Stimulated activated CD8-positive, alpha-beta memory T cell treated with anti-CD3 and anti-CD28 coated beads, Interleukin-15, amount 100 ng/mL, for 4 hours (primary cell): ENCODE measurements at places on chromosomes 6 and 20.

- DNase-seq: no peak
Observed at GRCh38 chr6:4296552-4296951, 161.2 kb upstream of the ECI2 start.

GRCh38 chr20:22805219-22805618 lies 220.8 kb upstream of the FOXA2 start:
- no peak for DNase-seq

DNA sequence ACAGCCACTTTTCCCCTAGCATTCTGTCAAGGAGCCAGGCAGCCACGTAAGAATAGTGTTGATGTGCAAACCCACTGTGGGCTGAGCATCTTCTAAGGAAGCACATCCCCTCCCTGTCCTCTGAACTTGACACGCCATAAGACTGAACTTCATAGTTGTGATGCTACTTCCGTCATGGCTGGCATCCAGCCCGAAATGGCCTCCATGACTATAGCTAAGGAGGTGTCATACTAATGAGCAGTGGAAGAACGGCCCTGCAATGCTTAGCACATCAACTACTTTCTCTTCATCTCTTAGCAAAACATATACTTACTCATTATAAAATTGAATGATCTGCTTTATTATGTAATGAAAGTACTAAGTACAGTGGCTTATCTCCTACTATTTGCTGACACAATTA lies 110.2 kb downstream of the GJA10 start:
- no peak for DNase-seq

GRCh38 chr6:165729307-165729936 lies 66.4 kb upstream of the PDE10A start:
- no peak for DNase-seq

GRCh38 chr6:170434117-170434820 lies 118.8 kb downstream of the PSMB1 start:
- DNase-seq: no peak

- no peak for DNase-seq
Observed at GRCh38 chr6:46528961-46529750, 37.9 kb upstream of the RCAN2 start.

GRCh38 chr6:150056156-150056555 lies 12.8 kb downstream of the ULBP3 start:
- DNase-seq: no peak

DNA sequence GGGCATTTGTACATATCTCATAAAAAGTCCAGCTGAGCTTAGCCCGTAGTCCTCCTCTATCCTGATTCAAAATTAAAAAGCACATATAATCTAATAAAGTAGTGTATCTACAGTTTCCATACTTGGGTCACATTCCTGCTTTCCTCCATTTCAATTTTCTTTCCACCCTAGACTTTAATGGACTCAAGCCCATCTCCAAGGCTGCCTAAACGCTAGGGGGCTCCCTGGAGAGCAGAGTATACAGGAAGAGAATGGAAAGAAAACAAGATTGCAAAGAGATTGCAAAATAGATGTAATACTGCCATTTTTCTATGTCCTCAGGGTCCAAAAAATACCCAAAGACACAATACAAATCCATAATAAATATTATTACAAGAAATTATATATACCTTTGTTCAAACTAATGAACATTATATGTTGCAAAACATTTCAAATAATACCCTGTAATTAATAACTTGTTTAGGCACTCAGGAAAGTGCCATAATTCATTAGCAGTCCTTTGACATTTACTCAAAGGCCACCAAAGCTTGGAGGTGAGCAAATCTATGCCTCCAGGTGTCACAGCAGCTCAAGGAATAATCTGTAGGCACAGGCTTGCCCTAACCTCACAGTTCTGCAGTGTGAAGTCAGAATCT lies 2.4 kb upstream of the MCM3 start:
- DNase-seq: no peak

DNA sequence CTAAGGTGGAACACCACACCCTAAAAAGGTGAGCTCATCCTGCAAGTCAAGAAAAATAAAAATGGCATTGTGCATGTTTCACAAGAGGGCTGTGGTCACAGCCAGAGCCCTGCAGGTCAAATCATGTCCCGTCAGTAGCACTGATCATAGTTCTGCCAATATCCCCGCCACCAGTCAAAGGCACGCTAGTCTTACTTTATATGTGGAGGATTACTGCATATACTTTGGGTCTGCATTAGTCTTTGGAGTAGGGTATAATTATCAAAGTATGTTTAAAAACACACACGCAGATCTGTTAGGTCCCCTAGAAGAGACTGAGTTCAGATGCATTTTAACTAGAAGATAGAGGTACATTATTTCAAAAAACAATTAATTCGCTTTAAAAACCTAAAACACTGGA lies 1.8 kb downstream of the PERP start:
- no peak for DNase-seq

DNA sequence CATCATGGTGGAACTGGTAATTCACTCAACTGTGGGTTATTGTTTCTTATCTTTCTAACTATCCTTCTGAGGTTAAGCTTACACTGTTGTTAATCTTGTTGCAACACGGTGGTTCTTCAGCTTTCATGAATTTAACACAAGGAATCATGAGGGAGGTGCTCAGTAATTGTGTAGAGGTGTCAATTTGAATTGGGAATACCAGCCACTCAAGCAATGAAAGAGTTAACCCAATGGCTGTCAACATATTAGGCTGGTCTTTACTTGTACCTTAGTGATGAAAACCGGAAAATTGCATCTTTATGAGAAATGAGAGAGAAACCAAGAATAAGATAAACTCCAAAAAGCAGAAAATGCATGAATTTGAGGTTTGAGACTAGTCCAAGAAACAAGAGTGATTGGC lies 95.7 kb downstream of the HS3ST5 start:
- no peak for DNase-seq

GRCh38 chr20:39029364-39029763 lies 67.2 kb downstream of the DHX35 start:
- no peak for DNase-seq

GRCh38 chr20:21387528-21387927 lies 9.8 kb downstream of the NKX2-4 start:
- DNase-seq: no peak

- DNase-seq: no peak
Observed at GRCh38 chr6:73400656-73401055, 6.0 kb downstream of the DDX43 start.

DNA sequence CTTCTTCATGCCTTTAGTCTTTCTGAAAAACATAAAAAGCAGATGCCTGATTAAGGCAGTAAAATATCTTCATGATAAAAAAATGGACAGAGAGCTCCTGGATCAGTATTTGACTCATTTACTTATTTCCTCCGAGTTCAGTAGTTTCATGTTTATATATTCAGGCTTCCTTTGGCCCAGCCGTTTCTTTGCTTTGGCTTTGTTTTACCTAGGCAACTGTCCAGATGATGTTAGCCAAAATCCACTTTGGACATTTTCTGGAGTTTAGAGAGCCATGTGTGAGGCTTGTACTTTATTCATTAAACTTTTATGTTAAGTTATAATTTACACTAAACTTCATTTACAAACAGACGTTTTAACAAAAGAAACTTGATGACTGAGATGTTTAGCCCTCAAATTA lies 307.1 kb upstream of the RSPO3 start:
- no peak for DNase-seq

DNA sequence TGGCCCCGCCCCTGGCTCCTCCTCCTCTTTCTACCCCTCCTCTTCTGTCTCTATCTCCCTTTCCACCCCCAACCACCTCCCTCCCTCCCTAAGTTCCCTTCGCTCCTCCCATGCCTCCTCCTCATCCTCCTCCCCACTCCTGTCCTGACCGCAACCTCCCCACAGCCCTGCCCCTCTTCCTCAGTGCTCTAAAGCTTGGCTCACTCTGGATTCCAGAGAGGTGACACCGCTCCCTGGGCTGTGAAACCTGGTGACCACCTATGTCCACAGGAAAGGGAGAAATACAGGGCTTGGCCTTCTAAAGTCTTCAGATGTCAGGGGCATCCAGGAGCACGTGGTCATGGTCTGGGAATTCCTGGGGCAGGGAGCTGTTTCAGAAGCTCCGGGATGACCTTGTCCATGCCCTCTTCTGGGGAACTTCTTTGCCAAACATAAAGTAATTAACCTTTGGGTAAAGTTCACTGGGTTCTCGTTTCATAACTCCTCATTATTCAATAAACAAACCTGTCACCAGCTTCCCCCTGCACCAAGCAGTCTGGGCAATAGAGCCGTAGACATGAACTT lies 345 bp upstream of the CST5 start:
- DNase-seq: no peak

GRCh38 chr6:169529931-169530751 lies 171.7 kb downstream of the WDR27 start:
- no peak for DNase-seq

- no peak for DNase-seq
Observed at GRCh38 chr6:131059486-131059885, 3.6 kb downstream of the EPB41L2 start.

DNA sequence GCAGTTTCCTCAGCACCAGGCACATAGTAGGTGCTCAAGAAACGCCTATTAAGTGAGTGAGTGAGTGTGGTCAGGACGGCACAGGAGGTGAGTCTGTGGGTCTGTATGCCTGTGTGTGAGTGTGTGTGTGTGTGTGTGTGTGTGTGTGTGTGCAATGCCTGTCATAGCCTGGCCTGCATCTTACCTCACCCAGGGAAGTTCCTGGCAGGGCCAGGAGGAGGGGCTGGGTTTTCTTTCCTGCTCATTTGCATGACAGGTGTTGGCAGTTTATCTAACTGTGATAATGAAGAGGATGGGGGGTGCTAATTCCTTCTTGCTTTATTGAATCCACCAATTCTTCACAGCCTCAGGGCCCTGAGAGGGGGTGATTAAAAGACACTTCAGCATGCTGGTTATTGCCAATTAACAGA lies 146.7 kb upstream of the MLN start:
- no peak for DNase-seq

DNA sequence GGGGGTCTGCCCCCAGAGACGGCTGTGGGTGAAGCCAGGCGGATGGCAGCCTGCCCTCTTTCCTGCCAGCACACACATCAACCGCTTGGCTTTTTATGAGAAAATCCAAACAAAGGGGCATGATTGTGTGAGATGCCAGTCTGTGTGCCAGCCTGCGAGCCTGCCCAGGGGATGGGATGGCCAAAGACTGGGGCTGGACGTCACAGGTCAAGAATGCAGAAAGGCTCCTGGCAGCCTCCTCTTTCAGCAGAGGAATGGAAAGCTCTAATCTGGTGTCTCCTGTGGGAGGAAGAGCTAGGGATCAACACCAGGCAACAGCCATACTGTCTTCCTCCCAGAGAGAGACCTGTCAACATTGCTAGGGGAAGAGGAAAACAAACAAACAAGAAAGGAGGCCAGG lies 15.8 kb downstream of the TUBB2B start:
- DNase-seq: no peak

- no peak for DNase-seq
Observed at GRCh38 chr6:1535295-1535694, 74.4 kb upstream of the FOXC1 start.

DNA sequence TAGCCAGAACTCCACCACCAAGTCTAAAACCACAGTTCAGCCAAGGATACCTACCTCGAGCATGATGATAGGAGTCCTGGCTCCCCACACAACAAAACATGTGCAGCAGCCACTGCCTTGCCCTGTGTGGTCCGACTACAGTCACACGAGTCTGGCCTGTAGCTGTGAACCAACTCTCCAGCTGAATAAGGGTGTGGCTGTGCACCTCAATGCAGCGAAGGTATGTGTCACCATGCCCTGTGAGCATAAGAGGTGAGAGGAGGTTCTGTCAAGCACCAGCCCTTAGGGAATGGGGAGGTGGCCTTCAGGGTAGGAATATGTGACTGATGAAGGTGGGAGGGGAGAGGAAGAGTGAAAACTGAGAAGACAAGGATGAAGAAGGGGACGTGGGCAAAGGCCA lies 16.7 kb upstream of the KHDC1L start:
- no peak for DNase-seq

GRCh38 chr6:1382883-1383728 lies 6.3 kb upstream of the FOXF2 start:
- DNase-seq: no peak

GRCh38 chr6:5968817-5969734 lies 37.6 kb downstream of the NRN1 start:
- no peak for DNase-seq

DNA sequence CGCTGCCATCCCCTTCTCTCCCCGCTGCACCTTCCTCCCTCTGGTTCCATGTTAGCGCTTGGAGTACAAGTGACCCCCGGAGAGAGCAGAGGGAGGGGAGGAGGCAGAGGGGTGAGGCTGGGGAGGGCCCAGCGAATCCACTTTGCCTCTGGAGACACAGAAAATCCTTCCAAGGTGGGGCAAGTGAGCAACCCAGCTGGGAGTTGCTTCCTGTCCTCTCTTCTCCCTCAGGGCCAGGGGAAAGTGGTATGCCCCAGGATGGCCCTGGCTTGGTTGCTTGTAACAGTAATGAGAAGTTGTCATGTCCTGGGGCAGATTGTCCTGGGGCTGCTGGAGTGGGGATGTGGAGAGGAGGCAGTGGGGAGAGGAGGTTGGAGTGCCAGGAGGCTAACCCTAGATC lies 691 bp upstream of the ANGPT4 start:
- DNase-seq: no peak

DNA sequence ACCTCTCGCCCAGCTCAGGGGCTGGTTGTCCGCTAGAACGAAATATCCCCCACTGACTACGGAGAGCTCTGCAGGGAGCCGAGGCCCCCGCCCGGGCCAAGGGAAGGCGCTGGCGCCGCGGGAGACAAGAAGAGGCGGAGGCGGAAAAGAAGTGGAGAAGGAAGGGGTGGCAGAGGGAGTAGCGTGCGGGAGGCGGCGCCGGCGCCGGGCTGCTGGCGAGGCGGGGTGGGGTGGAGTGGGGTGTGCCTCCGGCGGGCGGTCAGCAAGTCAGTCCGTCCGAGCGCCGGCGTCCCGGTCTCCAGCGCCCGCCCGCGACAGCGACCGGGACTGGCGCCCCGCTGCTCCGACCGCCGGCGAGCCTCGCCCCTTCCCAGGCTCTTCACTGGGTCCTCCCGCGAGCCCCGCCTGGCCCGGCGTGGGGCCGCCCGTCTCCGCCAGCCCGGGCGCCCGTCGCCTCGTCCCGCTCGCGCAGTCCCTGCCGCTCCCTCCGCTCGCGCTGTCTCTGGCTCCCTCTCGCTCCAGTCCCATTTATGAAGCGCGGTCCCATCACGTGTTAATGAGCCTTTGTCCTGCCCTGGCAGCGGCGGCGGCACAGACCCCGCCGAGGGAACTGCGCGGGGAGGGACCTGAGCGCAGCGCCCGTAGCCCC lies at the start of gene CNR1:
TSS of gene CNR1 (minus strand) at position 504 of the 649 bp plus-strand sequence. CDS start 21,073 bp downstream, outside the sequence.
- DNase-seq: no peak

GRCh38 chr20:17590245-17590644 lies 20.4 kb downstream of the DSTN start:
- no peak for DNase-seq

DNA sequence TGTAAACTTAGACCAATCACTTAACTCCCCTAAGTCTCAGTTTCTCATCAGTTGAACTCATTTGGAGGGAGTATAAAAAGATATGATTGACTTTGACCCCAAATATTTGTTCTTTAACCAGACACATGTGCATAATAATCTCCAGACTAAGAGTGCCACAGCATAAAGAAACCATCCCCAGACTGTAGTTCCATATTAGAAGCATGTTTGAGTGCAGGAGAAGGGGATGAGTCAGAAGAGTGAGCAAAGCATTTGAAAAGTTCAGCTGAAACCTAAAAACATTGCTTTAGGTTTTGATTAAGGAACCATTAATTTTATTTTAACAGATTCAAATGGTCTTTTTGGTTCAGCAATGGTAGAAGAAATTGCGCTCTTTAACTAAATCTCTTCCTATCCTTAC lies 654.8 kb downstream of the UTRN start:
- DNase-seq: no peak
